ENCODE measurements at places on chromosomes 5 and 9.

DNA sequence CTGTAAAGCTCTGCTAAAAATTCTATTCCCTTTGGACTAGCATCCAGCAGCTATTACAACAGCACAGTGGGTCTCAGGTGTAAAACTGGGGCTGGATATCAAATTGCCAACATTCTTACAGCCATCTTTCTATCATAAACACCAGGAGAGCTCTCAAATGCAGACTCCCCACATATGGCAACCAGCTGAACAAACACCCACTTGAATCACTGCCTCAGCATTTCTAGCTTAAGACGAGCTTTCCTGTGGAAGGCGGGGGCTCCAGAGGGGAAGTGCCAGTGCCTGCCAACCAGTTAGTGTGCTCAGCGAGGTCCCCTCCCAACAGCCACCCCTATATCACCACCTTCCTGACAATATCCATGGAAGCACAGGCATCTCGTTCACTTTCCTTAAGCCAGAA lies 62.2 kb downstream of the IPPK start:
- DNase-seq, result no peak

DNA sequence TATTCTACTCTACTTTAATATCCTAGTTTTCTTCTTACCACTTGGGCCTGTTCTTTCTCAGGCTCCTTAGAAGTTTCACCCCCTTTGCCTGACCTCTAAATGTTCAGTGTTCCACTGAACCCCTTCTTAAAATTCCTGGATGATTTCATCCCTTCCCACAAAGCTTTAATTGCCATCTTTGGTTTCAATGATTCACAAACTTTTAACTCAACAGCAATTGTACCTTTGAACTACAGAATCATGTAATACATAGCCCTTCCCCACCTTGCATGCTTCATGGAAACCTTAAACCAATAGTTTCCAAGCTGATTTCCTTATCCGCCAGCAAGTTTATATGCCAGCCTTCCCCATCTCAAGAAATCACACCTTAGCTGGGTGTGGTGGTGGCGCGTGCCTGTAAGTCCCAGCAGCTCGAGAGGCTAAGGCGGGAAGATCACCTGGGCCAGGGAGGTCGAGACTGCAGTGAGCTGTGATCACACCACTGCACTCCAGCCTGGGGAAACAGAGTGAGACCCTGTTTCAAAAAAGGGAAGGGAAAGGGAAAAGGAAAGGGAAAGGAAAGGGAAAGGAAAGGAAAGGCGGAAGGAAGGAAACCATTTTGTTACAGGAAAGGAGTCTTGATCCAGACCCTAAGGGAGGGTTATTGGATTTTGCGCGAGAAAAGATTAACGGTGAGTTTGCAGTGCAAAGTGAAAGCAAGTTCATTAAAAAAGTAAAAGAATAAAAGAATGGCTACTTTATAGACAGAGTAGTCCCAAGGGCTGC lies 1023.7 kb upstream of the DMAC1 start:
- no peak for DNase-seq

- no peak for DNase-seq
Observed at GRCh38 chr9:37669232-37669631, 18.5 kb downstream of the FRMPD1 start.

DNA sequence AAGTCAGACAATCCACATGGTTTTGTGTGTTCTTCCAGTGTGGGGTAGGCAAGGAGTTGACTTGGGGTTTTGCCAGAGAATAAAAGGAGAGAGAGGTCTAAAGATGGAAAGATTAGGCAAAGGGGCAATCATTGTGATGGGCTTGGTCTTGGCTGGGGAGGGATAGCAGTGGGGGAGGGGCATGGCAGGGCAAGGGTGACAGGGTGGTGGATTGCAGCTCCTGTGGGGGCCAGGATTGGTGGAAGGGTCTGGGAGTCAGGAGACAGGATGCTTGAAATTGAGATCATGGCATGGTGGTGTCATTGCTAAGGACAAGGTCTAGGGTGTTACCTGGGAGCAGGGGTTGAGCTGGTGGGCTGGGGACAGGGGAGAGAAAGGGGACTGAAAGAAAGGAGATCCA lies 57.6 kb downstream of the ZNF618 start:
- DNase-seq, result no peak

DNA sequence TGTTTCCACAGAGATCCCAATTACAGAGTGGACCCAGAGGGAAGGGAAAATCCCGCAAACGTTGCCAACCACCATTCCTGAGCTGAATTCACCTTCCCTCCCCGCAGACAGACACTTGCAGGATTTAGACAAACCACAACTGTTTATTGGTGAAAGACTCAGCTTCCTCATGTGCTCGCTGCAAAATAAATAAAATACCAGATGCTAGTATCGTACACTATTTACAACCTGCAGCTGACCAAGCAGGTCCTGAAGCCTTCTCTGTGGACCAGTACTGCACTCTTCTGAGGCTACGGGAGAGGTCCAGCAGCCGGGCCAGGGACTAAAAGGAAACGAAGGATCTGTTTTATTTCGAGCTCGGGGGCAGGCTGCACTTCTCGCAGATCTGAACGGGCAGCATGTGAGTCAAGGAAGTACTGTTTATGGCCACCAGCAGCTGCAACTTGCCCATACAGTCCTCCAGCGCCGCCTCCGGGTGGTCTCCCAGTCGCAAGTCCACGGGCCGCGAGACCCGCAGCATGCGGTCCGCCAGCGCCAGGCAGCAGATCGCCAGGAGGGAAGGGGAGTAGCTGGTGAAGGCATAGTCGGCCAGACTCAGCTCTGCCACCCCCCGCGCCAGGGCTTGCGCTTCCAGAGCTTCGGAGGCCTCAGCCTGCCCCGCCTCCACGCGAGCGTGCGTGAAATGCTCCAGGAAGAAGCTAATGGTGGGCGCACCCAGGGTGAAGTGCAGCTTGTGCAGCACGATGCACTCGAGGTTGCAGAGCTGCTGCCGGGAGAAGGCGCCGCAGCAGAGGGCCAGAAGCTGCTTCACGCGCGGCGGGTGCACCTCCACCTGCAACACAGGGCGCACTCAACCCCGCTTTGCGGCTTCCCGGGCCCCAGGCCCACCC lies 2.1 kb downstream of the CCNO start:
- no peak for DNase-seq

DNA sequence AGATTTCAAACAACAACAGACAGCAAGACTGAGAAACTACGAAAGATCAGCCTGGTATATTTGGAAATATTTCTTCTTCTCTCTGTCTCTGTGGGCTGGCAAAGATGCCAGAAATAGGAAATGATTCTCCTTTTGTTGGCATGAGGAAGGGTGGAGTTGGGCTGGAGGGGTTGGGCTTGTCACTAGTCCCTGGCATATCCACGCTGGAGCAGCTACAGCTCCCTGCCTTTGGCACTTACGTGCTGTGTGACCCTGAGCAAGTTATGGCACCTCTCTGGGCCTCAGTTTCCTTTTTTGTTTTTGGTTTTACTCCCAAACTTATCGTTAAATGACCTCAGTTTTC lies 354 bp upstream of the KCNMB1 start:
- no peak for DNase-seq

- no peak for DNase-seq
Observed at GRCh38 chr5:118555727-118556126, 432.6 kb downstream of the DTWD2 start.

GRCh38 chr9:922731-923130 lies 53.7 kb upstream of the DMRT3 start:
- DNase-seq, result no peak

DNA sequence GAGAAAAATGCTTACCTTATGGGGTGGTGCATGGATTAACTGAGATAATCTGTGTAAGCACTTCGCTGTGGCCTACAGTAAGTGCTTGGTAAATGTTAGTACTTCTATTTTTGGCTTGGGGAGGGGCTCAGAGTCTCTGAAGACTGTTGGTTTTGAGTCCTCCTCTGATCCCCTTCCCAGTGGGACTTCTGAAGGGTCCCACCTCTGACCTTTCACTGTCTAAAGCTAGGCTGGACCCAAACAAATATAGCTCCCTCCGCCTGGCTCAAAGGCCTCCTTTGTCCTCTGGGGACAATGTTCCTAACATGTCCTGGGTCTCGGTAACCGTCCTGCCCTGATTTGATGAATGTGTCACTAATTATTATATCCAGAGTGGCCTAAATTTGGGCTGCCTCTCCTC lies 34.8 kb downstream of the CAMK2A start:
- DNase-seq, result no peak

DNA sequence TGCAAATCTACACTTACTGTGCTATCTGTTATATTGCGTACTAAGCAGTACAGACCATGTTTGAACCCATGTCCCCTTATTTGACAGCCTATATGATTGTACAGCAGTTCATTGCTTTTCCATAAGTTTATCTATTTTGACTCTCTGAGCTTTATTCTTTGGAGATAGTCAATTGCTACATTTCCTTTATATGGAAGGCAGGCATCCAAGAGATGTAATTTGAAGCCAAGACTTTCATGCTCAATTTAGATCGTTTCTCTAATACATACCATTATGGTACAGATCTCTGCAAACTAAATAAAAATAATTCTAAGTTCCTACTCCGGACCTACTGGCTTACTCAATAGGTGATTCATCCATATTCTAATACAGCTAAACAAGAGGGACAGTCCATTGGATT lies 424.8 kb downstream of the TMEM38B start:
- no peak for DNase-seq

- no peak for DNase-seq
Observed at GRCh38 chr9:132181796-132182313, 20.0 kb downstream of the NTNG2 start.

GRCh38 chr9:131048332-131048731 lies 39.4 kb downstream of the LAMC3 start:
- DNase-seq, result no peak

DNA sequence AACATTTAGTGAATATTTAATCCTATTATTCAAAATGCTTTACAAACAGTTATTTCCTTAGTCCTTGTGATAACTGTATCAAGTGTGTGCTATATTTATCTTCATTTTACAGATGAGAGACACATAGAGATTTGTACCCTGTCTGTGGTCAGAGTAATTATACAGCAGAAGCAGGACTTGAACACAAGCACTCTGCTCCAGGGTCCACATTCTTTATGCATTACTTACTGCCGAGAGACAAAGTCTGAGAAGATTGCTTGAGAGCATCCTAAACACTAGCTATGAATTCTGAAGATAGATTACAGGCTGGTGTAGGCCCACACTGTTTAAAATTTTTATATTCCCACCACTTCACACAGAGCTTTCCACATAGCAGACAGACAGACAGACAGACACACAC lies 926.1 kb upstream of the DMAC1 start:
- DNase-seq, result no peak

DNA sequence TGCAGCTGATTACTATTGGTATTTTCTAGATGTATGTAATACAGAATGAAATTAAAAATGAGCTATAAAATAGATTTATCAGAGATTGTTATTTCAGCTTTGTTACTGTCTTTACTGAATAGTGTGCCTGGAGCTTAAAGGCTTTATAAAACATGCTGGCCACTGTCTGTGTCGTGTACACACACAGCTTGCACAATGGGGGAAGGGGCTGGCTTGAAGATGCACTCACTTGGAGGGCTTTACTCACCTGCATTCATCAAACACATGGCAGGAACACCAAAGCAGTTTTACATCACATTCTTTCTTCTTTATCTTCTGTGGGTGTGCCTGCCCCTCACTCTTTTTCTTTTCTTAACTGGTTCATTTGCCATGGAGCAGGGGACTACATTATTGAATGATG lies 60.9 kb downstream of the TLE4 start:
- DNase-seq, result no peak

GRCh38 chr5:5278201-5278814 lies 138.2 kb downstream of the ADAMTS16 start:
- DNase-seq, result no peak

DNA sequence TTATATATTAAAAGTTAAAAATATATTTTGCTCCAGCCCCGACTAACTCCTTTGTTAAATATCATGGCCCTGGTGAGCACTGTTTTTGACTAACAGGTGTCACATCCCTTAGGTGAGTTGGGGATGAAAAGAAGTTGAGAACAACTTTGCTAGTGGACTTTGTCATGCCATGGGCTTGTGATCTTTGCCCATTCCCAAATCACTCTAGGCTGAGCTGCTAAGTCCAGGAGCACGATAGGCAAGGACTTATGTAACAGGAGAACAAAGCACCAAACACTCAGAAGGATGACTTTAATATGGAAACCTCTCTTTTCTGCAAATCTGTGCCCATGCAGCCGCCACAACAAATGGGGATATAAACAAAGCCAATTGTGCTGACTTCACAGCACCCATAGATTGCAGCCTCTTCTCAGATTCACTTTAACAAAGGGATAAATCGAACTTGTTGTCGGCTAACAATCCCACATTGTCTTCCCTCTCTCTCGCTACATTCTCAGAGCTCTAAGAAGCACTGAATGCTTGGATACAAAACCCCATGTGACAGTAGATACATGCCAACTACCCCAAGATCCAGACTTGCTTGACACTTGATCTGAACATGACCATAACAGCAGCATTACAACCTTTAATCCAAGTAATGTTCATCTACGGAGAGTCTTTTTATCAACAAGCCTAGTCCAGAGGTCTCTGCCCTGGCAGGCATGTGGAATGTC lies 86.8 kb upstream of the CD180 start:
- DNase-seq, result no peak

DNA sequence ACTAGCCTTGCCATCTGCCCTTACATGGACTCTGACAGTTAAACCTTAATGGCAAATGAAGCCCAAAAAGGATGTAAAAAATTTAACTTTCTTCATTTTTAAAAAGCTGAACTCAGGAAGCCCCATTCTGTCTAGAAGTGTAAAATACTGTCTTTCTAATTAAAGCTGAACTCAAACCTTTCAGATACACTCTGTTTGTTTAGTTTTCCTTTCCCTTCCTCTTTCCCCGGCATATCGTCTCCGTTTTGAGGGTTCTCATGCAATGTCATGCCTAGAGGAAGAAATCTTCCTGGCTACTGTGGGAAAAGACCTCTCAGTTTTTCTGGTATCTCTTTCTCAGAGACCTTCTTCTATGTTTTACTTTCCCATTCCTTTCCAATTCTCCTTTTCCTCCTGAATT lies 841.5 kb downstream of the DTWD2 start:
- no peak for DNase-seq

- DNase-seq, result no peak
Observed at GRCh38 chr9:8261737-8262136, 462.2 kb upstream of the DMAC1 start.

DNA sequence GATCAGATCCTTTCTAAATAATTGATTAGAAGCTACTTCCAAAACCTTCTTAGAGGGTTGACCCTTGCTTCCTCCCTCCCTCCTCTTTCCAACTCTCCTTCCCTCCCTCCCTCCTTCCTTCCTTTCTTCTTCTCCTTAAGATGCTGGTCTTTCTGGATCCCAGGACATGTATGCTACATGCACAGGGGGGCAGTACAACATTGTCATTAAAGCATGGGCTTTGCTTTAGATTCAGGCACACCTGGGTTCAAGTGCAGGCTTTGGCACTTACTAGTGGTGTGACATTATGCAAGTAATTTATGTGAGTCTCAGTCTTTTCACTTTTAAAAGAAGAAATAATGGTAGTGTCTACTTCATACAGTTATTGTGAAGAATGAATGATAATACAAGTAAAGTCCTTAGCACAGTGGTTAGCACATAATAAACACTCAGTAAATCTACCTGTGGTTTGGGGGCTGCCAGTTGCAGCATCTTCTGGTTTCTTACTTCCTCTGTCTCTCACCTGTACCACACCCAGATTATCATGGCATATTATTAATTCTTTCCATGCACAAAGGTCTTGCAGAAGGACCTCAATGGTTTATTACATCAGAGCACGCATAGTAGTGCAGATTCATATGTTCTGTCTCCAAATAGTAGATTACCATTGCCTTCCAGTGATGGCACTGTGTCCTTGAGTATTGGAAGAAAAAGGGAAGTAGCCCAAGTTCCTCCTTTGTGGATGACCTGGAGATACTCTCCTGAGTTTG lies 154.1 kb downstream of the ARHGAP26 start:
- DNase-seq, result no peak

GRCh38 chr5:134561871-134562296 lies 36.4 kb downstream of the JADE2 start:
- peak; percentile 56 for DNase-seq

GRCh38 chr5:170538096-170538465 lies 34.3 kb downstream of the KCNIP1 start:
- DNase-seq, result no peak
